ENCODE measurements at places on chromosomes 5 and 9. TPM values are rescaled to one million over a fixed set of nuclear protein-coding genes. Genes with fewer than 3 reads are reported as not detected.

CDH6 gene
- total RNA-seq, result 20.8 TPM

PFN3 gene
- not detected for total RNA-seq

IL17B gene
- 0.34 TPM for total RNA-seq

DNA sequence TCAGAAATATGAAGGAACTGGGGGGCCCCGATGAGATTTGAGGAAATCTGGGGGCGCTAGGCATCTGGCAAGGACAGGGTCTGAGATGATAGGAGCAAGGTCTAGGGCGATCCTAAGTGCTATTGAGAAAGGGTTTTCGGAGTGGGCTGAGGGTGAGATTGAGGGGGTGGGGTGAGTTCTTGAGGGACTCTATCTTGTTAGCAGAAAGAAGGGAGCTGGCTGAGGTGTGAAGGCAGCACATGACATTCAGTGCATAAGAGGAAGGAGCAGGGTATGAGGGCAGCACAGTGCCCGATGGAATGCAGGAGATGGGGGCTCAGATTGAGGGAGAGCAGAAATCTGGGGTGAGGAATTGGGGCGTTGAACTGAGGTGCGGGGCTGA lies 640 bp downstream of the TRIM32 start:
- DNase-seq, result no peak

- no peak for DNase-seq
Observed at GRCh38 chr5:119404033-119404432, 48.2 kb downstream of the TNFAIP8 start.

All from lung (tissue), 17 donors.